ENCODE measurements at places on chromosomes 12 and 14. TPM values are rescaled to one million over a fixed set of nuclear protein-coding genes. Genes with fewer than 3 reads are reported as not detected.
A peak's percentile ranks its signal among the peaks of the same experiment; 100 is the strongest.

The MYL2 gene
- not detected for total RNA-seq

DNA sequence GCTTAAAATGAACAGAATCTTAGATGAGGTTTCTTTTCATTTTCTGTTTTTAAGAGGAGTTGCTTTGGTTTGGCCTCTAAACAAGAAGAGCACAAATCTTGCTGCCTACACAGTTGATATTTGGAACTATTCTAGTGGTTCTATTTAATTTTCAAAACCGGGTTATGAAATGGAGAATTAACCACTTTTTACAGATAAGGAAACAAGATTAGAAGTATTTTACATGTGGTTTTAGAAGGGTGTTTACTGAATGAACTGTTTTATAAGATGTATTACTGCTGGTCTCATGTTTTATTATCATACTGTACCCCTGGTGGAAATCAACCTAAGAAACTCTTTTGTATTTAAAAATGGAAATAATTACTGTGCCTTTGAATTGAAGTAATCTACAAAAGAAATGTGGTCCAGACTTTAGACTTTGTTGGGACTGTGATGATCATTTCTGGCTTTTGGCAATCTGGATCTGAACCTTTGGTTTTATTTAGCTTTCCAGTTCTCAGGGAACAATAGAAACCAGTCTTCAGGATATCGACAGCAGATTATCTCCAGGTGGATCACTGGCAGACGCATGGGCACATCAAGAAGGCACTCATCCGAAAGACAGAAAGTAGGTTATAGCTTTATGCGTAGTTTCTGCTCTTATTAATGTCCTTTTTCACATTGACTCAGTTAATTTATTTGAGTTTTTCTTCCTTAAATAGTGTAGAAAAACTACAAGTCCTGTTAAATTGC is 43.2 kb downstream of the TBK1 start:
- no peak for DNase-seq

GRCh38 chr12:131380965-131381705 is 329.8 kb upstream of the SFSWAP start:
- no peak for DNase-seq

GRCh38 chr12:3261782-3262359 is 184.7 kb downstream of the TSPAN9 start:
- DNase-seq = peak; percentile 40

GRCh38 chr14:35558680-35559079 is 24.7 kb downstream of the INSM2 start:
- no peak for DNase-seq

DNA sequence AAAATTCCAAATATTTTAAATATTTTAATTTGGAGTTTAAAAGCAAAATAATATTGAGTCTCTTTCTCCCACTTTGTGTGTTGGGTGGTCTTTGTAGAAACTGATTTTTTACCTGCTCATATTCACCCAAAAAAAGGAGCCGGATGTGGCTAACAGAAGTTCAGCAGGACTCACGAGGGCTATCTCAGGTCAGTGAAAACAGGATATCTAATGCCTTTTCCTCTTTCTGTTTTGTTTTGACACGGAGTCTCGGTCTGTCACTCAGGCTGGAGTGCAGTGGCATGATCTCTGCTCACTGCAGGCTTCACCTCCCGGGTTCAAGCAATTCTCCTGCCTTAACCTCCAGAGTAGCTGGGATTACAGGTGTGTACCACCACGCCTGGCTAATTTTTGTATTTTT is 30.8 kb downstream of the COA8 start:
- no peak for DNase-seq

DNA sequence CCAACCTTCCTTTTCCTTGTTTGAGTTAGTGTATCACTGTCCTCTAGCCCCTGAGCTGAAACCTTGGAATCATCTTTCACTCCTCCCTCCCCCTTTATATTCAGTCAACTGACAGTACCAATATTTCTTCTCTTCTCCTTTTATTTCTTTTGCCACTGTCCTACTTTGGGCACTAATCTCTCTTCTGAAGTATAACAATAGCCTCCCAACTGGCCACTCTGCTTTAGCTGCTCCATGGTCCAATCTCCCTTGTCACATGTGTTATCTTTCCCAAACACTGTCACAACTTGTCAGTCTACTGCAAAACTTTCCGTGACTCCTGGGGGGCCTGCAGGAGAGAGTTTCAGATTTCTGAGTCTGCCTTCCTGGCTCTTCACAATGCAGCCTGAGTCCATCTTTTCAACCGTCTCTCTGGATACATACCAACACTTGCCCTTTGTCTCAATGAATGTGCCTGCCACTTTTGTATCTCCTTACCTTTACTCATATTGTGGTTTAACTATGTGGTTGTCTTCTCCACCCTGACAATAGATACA is 471.2 kb downstream of the DIO2 start:
- DNase-seq = no peak

- DNase-seq = no peak
Observed at GRCh38 chr12:78375461-78375860, 489.1 kb upstream of the SYT1 start.

- no peak for DNase-seq
Observed at GRCh38 chr12:53302903-53303302, 3.4 kb downstream of the MYG1 start.

GRCh38 chr14:76777721-76778120 is 16.5 kb downstream of the VASH1 start:
- DNase-seq = no peak

The TSPAN31 gene
- total RNA-seq = 50.1 TPM

- DNase-seq = no peak
Observed at GRCh38 chr12:123078120-123078465, 72.8 kb downstream of the PITPNM2 start.

- no peak for DNase-seq
Observed at GRCh38 chr12:14981049-14981448, 8.2 kb downstream of the PDE6H start.

The TTC9 gene
- 0.96 TPM for total RNA-seq

DNA sequence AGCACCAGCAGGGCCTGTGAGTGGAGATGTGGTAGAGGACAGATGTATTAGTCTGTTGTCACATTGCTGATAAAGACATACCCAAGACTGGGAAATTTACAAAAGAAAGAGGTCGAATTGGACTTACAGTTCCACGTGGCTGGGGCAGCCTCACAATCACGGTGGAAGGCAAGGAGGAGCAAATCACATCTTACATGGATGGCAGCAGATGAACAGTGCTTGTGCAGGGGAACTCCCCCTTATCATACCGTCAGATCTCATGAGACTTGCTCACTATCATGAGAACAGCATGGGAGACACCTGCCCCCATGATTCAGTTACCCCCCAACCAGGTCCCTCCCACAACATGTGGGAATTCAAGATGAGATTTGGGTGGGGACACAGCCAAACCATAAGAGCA is 361.9 kb downstream of the VRK1 start:
- DNase-seq = no peak

DNA sequence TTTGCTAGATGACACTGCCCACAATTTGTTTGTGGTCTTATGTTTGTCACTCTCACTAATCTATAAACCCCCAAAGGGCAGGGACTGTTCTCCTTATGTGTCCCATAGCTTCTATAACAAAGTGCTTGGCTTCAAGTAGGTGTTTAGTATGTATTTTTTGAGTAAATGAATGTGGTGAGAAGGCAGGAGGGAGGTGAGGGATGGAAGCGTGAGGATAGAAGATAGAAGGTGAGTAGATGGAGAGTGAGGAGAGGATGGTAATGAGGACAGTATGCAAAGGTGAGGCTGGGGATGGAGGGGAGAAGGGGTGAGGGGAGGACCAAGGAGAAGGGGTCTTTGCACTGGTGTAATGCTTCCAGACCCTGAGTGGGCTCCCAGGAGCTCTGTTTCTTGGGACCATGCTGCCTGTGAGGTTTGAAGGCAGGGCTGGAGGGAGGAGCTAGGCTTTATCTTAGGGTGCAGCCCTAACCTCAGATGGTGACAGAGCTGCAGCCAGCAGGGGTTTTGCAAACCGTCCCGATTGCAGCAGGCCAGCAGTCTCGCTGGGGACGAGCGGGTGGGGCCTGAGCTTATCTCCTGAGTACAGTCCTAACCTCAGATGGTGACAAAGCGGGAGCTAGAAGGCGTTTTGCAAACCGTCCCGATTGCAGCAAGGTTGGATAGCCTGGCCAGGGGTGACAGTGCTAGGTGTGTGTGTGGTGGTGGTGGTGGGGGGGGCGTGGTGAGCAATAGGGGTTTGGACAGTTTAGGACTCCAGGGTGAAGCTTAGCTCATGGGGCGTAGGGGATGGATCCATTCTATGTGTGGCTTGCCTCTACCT is 6.5 kb downstream of the CEBPE start:
- no peak for DNase-seq

DNA sequence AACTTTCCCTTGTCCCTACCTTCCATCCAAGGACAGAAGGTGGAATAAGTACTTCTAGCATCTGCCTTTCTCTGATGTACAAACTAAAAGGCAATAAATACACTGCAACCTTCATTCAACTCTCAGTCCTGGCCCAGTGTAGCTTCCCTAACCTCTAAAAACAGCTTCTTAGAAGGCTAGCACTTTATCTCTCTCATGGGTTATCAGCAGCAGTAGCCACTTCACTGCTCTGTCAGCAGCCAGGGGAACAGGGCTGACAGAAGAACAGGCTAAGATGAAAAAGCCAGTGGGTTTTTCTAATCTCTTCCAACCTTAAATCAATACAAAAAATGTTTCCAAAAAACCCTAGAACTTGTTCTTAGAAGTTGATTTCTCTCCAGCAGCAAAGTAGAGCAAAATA is 13.2 kb downstream of the BAZ2A start:
- DNase-seq = no peak

- no peak for DNase-seq
Observed at GRCh38 chr14:73358187-73358586, 100.2 kb downstream of the NUMB start.

- DNase-seq = no peak
Observed at GRCh38 chr12:7581625-7582024, 78.0 kb upstream of the CD163 start.

- no peak for DNase-seq
Observed at GRCh38 chr12:107336695-107337094, 243.3 kb upstream of the CRY1 start.

- DNase-seq = peak; percentile 87
Observed at GRCh38 chr14:95189367-95190132, 32.2 kb upstream of the DICER1 start.

DNA sequence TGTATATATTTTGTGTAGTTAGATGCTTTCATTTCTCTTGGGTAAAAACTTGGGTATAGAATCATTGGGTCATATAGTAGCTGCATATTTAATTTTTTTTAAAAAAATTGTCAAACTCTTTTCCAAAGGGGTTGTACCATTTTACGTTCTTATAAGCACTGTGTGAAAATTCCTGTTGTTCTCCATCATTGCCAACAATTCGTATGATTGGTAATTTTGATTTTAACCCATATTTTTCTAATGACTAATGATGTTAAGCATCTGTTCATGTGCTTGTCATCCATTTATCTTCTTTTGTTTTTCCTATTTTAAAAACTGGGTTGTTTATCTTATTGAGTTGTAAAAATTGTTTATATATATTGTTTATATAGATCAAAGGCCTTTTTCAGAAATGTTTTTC is 77.4 kb downstream of the OTOGL start:
- no peak for DNase-seq

The INSM2 gene
- 1.7 TPM for total RNA-seq

DNA sequence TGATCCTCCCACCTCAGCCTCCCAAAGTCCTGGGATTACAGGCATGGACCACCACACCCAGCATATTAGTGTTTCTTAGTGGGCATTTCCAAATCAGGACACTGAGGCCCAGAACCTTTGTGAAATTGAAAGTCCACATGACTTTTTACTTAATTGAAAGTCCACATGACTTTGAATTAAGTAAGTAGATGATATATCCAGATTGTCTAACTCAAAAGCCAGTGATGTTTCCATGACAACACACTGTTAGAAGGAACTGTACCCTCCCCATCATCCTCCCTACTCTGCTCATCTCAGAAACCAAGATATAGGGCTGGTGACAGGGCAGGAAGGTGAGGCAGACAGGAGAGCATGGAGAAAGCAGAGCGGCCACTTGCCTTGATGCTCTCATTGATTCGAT is 7.2 kb downstream of the MYO1A start:
- no peak for DNase-seq

- no peak for DNase-seq
Observed at GRCh38 chr12:34346372-34347034, 324.2 kb downstream of the ALG10 start.

The DTX1 gene
- 2.9 TPM for total RNA-seq

The SLC6A15 gene
- total RNA-seq = 13.7 TPM

- DNase-seq = no peak
Observed at GRCh38 chr14:99634443-99634842, 10.5 kb upstream of the HHIPL1 start.

The WSCD2 gene
- total RNA-seq = 1.2 TPM

The CLEC2D gene
- 24.6 TPM for total RNA-seq

- DNase-seq = no peak
Observed at GRCh38 chr12:66516133-66516532, 162.7 kb downstream of the GRIP1 start.

GRCh38 chr12:12032260-12032791 is 38.4 kb upstream of the BCL2L14 start:
- DNase-seq = no peak

The DHH gene
- 2.9 TPM for total RNA-seq

DNA sequence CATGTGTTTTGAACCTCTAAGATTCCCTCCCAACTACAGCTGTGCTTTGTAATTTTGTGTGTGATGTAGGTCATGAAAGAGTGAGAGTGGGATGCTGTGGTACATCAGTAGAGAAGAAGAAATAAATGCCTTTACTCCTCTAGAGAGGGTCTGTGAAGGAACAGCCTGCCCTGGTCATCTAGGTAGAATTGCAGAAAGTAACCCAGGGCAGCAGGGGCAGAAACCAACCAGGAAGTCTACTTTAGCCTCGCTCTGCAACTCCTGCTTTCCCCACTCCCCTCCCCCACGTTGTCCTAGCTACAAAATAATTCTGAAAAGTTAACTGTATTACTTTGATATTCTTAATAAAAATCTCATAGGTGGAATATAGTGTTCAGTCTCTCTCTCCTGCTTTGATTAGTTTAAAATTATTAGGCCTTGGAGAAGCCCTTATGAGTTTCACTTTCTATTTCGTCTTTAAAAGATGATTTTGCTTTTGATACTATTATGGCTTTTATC is 7.5 kb downstream of the TBK1 start:
- no peak for DNase-seq

The RDH12 gene
- total RNA-seq = 0.96 TPM

- DNase-seq = no peak
Observed at GRCh38 chr14:20180486-20180885, 10.2 kb upstream of the OR11G2 start.

- peak; percentile 89 for DNase-seq
Observed at GRCh38 chr14:94897082-94897481, 127.2 kb upstream of the GSC start.
